Mesangial cell (primary cell): ENCODE measurements at places on chromosomes 5 and 9. TPM values are rescaled to one million over a fixed set of nuclear protein-coding genes. Genes with fewer than 3 reads are reported as not detected.

Gene GABRA6
- not detected in 2 replicates for total RNA-seq

Gene SLC26A2
- 10.4 and 11.7 TPM in 2 replicates for total RNA-seq

Gene NIM1K
- total RNA-seq = 0.13 TPM in 1 of 2 replicates, not detected in the other

Gene CMYA5
- total RNA-seq = under 0.01 and 0.89 TPM in 2 replicates

Gene OLFM1
- 1.3 TPM in 1 of 2 replicates, not detected in the other for total RNA-seq
